Astrocyte of the cerebellum (primary cell): ENCODE measurements at places on chromosomes 13 and 19.

DNA sequence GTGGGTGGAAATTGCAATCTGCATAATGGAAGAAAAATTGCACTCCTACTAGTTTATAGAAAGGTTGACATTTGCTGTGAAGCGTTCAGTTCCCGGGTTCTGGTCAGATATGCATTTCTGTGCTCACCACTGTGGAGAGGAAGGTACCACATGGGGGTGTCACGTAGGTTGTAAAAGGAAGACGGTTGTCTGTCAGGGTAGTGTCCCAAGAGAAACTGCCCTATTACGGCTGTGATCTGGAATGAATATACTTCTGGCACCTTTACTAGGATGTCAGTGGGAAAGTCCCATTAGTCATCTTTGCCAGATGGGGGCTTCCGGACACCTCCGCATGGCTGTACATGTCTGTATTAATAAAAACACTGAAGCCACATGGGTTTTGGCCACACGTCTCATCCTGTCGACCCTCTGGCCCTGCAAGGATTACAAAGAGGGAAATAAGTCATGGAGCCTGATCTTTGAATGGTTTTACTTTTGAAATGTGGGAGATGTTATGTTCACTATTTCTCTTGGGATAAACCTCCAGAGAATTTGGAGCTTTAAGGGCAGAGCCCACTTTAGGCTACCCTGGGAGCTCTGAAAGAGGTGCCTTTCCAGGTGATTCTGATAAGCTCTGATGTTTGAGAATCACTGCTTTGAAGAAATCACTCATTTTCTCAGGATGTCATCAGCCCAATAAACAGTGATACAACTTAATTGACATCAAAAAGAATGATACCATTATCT is 133.9 kb downstream of the AKAP11 start:
- DNase-seq: no peak

- no peak for DNase-seq
Observed at GRCh38 chr19:7494416-7495098, 5.7 kb upstream of the PEX11G start.

DNA sequence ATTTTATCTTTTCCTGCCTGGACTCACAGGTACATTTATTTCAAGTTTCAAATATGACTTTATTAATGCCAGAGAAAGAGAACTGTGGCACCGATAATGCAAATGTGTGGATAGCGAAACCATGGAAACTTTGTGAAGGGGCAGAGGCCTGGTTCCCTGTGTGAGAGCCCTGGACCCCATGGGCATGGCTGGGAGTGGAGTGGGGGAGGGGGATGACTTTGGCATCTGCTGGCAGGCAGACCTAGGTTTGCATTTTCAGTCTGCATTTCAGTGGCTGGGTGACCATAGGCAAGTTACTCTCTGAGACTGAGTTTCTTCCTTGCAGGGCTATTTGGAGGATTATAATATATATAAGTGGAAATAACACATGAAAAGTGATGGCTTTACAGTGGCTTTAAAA is 163.8 kb upstream of the TMTC4 start:
- DNase-seq: no peak

DNA sequence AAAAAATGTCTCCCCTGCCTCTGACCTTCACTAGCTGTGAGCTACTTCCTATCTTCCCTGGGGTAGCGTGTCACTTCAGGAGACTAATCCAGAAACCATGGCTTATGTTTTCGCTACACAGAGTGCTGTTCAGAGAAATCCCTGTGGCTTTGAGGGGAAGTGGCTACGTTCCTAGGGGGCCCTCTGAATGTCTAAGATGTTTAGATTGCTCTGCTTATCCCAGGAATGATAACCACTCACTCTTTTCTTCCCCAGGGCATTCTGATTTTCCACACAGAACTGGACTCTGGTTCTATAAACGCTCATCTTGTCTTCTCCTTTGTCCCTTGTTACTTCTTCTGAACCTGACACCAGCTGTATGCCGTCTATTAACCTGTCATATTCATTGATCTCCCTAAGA is 572.5 kb downstream of the OLFM4 start:
- no peak for DNase-seq

- DNase-seq: no peak
Observed at GRCh38 chr13:42484386-42484785, 89.6 kb upstream of the TNFSF11 start.

DNA sequence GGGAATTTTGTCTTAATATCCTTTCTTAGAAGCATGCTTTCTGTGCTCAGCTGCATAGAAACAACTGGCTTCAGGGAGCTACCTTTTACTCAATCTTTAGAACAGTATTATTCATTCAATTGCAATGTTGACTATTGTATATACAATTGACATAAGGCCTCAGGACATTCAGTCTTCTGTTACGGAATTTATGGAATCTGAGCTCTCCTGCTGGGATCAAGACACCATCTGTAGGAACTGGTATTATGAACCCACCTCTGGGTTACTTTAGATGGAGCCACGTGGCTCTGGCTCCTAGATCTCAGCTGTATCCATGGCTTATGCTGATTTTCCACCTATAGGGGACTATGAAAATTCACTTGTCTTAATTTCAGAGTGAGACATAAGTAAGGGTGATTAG is 716.2 kb upstream of the GPC6 start:
- DNase-seq: peak; percentile 29

GRCh38 chr19:5623397-5624017 is 624 bp downstream of the SAFB start:
- DNase-seq: no peak

DNA sequence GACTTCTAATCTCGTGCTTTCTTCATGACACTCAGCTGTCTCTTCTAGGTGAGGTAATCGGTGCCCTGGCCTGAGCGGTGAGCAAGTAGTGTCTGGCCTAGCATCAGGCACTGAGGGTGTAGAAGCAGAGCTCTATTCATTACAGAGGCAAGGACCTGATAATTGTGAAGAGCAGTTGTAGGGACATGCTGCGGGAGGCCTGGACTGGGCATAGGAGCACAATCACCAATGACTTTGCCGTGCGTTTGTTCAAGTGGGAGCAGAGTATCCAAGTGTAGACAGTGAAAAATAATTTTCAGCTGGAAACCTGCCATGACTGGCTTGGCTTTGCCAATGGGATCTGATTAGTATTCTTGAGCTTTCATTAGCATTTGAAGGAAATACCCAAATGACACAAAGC is 32.1 kb upstream of the DCLK1 start:
- DNase-seq: peak; percentile 64

GRCh38 chr19:8001995-8002849 is 3.2 kb downstream of the ELAVL1 start:
- DNase-seq: peak; percentile 50

DNA sequence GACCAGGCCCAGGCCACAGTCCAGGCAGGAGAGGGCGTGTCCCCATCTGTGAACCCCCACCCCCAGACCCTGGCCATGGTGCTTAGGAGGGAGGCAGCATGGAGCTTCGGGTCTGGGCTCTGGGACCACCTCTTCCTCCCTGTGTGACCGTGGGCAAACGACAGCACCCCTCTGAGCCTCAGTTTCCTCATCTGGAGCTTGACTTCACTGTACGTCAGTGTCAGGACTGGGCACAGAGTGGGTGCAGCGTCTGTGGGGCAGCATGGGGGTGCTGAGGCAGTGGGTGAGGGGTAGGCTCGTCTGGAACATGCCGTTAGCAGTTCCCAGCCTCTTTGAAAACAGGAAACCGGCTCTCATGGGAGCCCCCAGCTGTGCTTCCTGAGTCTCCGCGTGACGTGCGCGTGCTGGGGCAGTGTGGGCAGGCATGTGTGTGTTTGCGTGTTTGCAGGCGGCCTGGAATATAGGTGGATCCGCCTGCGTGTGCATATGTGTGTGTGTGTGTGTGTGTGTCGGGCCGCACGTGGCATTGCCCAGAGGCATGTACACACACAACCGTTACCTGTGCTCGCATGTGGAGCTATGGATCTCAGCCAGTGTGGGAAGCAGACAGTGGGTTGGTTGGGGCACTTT is 15.8 kb downstream of the ARRDC2 start:
- no peak for DNase-seq

GRCh38 chr13:78662467-78662866 is 3.5 kb upstream of the OBI1 start:
- no peak for DNase-seq

DNA sequence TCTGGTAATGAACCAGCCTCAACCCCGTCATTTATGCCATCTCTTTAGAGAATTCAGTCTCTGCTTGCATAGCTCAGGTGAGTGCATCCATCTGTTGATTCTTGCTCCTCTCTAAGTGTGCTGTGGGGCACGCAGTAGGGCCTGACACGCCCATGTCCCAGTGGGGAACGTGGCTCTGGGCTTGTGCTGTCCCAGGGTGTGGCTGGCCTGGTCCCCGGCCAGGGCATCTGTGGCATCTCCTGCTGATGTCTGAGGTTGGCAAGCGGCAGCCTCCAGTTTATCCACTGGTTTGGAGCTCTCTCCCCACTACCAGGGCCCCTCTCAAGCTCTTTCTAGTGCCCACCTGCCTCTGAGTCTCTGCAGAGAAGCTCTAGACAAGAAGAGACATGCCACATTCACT is 146.6 kb upstream of the GJB6 start:
- no peak for DNase-seq

DNA sequence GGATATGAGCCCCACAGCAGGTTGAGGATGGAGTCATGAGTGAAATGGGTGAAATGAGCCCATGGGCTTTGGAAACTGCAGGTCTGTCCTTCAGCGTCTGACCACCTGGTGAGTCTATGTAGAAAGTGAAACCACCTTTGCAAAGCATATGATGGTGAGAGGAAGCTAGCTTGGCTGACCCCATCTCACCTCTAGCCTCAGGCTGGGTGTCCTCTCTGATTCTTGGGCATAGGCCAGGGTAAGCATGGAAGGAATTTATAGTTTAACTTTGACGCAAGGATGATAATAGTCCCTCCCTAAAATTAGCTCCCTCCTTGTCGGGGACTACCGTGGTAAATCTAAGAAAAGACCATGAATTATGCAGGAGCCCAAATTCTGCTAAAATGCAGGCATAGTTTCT is 16.8 kb upstream of the PSG9 start:
- DNase-seq: no peak

DNA sequence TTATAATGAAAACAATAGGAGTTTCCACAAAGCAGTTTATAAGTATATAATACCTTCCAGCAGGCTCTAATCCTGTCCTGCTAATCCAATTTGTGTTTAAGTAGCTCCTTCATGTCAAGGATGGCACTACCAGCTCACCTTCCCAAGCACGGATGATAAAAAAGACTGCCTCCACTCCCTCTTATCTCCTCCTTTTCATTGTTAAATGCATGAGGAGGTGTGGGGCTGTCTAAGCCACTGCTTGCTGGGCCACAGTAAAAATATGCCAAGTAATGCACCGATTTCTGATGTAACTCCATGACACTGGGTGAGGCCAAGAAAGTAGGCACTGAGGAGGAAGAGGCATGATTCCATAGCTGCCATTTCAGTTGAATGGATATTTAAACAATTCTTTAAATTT is 193.1 kb downstream of the ZIC5 start:
- no peak for DNase-seq

GRCh38 chr19:34341935-34342680 is 22.9 kb upstream of the GPI start:
- DNase-seq: no peak

- no peak for DNase-seq
Observed at GRCh38 chr13:24922387-24922744, 158.4 kb downstream of the RNF17 start.

DNA sequence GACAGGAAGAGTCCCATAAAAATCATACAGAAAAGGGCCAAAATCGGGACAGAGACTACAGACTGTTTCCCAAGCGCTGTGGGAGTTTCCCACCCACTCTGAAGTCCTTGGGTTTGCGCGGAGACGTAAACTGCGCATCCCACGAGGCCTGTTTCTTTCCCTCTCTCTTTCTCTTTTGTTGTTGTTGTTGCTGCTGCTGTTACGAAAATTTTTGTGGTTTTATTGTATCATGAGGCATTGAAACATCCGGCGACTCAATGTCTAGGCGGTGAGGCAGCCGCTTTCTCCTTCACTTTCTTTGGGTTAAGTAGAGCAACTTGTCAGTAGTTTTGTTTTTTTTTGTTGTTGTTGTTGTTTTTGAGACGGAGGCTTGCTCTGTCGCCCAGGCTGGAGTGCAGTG is 1.6 kb upstream of the PPP1R12C start:
- DNase-seq: no peak

- no peak for DNase-seq
Observed at GRCh38 chr19:32719611-32720059, at the start of gene TDRD12. Gene TDRD12, plus strand, starts transcription at chr19:32719767. Its CDS starts 306 bp downstream, at chr19:32720073.

DNA sequence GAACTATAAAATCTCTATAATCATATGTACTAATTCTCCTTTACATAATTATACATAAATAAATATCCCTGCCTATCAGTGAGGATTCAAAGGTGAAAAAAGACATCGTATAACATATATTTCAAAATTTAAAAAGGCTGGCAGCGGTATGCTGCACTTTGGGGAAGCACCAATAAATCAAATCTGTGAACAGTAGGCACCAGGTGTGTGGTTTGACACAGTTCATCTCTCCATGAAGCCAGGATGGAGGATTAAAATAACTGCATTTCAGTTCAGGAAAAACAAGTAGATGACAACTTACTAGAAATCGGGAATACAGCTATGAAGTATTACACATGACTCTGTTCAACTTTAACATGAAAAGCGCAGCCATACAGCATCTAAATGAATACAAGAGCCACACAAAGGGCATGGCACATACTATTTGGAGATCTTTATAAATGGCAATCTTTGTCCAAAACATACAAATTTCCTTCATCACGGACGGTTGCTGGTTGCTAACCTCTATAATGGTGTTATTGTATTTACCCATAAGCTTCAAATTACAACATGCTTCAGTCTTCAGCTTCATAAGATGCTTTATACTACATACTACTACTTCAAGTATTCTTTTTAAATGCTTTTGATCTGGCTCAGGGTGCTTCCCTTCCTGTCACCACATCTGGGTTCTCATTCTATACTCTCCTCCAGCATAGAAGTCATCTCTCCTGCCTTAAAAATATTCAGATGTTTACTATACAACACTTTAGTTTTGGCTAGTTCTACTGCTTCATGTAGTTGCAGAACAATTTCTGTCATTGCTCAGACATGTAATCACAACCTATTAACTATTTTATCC is 128.7 kb downstream of the KLF12 start:
- no peak for DNase-seq

DNA sequence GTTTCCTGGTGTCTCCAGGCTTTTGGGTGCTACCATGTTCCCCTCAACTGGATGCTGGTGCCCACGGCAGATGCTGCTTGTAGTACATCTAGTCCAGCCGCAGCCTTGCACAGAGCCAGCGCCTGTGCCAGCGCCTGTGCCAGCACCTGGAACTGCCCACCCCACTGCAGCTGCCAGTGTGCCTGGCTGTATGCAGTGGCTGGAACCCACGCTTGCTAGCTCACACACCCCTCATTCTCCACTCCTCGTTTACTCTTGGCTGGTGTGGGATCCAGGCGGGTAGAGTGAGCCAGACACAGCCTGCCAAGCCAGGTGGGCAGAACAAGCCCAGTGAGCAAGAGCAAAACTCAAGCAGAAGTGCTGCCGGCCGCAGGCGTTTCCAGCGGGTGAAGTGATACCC is 428.6 kb downstream of the SLITRK1 start:
- DNase-seq: no peak

GRCh38 chr13:46229251-46229650 is 17.5 kb downstream of the LRRC63 start:
- DNase-seq: no peak

GRCh38 chr13:81664872-81665271 is 1323.9 kb upstream of the SPRY2 start:
- DNase-seq: no peak
